ENCODE measurements at places on chromosomes 11 and 22.

DNA sequence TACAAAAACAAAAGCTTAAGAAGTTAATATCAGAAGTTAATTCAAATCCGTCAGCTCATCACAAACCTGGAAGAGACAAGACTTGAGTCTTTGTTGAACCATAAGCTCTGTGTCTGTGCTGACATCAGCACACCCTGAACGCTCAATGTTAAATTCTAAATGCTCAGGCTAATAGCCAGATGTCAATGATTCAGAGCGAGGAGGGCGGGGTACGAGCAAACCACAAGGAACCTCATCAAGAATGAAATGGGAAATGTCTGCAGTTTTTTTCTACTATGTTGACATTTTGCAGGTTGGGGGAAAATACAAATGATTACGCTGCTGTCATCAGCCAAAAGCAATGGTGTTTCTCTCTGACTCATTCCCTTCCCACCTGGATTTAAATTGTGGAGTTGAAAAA lies 1057.2 kb downstream of the NTM start:
- no peak for DNase-seq

- DNase-seq, result no peak
Measured at GRCh38 chr11:41716862-41717261, 257.4 kb upstream of the LRRC4C start.

GRCh38 chr11:75845324-75845723 lies 30.3 kb downstream of the UVRAG start:
- no peak for DNase-seq

GRCh38 chr11:36372101-36372771 lies 76.1 kb downstream of the PRR5L start:
- DNase-seq, result no peak

- DNase-seq, result no peak
Measured at GRCh38 chr11:106684944-106685343, 333.3 kb downstream of the GUCY1A2 start.

GRCh38 chr11:35058669-35059434 lies 80.1 kb upstream of the CD44 start:
- DNase-seq, result peak; percentile 43

DNA sequence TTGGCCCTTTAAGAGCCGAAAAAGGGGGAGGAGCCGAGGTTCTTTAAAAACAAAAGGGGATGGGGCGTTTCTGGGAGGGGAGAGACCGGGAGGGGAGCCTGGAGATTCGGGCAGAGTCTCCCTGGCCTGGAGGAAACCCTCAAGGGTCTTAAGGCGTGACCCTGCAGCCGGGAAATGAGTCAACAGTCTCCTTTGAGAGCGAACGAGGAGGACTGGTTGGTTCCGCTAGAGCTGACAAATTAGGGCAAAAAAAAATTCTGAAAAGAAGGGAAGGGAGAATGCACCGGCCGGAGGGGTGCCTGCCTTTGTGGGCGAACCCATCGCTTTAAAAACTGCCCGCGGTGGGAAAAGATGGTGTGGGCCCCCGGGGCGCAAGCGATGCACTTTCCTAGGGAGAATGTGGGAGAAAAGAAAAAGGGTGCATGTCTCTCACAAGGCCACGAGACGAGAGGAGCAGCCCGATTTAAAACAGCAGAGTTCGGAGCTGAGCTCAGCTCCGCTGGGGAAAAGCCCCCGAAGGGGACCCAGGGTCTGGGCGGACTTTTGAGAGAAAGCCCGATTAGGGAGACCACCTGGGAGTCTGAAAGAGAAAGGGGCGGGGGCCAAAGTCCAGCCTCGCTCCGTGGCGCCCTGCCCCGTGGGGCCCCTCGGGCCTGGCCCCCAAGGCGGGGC lies 874 bp downstream of the ZFTA start:
- peak; percentile 49 for DNase-seq

GRCh38 chr11:10606536-10607208 lies 38.2 kb upstream of the LYVE1 start:
- DNase-seq, result peak; percentile 78

GRCh38 chr11:79237091-79237490 lies 203.7 kb downstream of the TENM4 start:
- DNase-seq, result no peak

DNA sequence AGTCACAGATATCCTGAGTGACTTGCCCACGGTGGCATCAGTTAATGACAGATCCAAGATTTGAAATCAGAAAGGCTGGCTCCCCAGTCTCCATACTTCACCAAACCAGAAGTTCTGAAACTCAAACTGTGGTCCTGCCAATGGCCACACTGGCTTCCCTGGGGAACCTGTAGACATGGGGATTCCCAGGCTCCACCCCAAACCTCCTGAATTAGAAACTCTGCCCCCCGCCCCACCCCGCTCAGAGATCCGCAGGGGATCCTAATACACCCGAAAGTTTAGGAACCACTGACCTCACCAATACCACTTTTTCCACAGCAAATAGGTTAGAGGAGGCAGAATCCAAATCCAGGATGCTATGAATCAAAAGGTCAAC lies 15.3 kb downstream of the RTN4RL2 start:
- no peak for DNase-seq

DNA sequence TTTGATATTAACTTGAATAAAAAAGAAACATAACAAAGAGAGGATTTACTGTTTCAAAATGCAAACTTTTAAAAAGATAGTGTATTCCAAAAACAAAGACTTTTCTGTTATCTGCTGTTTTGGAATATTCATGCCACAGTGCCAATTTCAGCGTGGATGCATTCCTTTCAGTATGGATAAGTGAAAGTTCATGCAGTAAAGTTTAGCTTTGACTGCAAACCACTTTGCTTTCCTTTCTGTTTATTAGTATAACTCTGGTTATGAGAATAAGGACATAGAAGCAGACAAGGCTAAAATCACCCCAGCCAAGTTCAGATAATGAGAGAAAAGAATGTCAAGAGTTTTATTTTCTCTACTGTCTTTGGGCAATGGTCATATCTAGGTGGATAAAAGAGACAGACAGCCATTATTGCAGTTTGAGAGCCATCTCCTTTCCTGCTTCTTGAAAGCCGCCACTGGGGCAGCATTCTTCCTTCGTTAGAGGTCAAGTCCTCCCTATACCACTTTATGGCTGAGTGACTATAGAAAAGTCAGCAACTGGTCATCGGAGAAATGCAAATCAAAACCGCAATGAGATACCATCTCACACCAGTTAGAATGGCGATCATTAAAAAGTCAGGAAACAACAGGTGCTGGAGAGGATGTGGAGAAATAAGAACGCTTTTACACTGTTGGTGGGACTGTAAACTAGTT lies 82.4 kb upstream of the BLID start:
- no peak for DNase-seq

GRCh38 chr11:19968860-19969259 lies 191.4 kb downstream of the DBX1 start:
- DNase-seq, result no peak

GRCh38 chr11:100550912-100551632 lies 136.0 kb upstream of the ARHGAP42 start:
- no peak for DNase-seq

- DNase-seq, result no peak
Measured at GRCh38 chr22:30297276-30297990, 8.1 kb upstream of the CASTOR1 start.

DNA sequence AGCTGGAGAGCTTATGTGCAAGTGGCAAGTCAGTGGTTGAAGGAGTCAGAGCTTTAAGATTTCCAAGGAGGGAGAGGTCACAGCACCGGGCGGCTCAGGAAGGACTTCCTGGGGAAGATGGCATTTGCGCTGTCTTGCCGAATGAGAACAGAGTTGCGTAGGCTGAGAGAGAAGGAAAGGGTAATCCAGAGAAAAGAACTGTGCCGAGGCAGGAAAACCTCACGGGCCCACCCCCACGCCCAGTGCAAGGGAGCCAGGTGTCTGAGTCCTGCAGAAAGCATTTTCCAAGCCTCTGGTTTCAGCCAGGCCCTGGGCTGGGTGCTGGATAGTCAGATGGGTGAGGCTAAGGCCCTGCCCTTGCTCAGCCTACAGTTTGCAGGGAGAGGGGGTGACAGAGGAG lies 3.2 kb upstream of the AP1B1 start:
- DNase-seq, result no peak

DNA sequence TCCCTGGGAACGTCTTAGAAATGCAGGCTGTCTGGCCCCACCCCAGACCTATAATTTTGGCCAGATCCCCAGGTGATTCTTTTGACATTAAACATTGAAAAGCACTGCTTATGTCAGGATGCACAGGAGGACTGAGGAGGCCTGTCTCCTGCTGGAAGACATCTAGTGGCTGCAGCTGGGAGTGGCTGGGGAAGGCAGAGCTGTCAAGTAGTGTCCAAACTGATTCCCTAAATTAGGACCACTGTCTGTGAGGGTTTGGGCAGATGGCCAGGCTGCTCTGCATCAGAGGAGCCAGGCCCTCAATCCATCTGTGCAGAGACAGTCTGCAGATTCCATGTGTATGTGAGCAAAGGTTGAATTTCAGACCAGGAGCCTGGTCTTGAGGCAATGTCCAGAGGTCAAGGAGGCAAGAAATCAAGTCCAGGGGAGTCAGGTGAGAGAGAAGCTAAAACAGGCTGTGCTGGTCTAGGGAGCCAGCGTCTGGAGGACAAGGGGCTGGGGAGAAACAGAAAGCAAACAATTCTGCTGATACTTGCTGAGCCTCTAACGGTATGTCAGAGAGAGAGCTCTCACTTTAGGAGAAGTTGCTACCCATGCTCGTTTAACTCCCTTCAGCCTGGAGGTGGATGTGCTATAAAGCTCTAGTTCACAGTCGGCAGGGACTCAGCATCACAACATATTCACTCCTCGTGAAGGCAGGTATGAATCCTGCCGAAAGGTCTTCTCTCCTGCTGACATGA lies 15.3 kb upstream of the SYTL2 start:
- DNase-seq, result no peak

GRCh38 chr11:62295504-62295903 lies 3.4 kb downstream of the SCGB1D4 start:
- DNase-seq, result peak; percentile 12

GRCh38 chr22:47297261-47298016 lies 535.0 kb downstream of the TBC1D22A start:
- DNase-seq, result no peak

DNA sequence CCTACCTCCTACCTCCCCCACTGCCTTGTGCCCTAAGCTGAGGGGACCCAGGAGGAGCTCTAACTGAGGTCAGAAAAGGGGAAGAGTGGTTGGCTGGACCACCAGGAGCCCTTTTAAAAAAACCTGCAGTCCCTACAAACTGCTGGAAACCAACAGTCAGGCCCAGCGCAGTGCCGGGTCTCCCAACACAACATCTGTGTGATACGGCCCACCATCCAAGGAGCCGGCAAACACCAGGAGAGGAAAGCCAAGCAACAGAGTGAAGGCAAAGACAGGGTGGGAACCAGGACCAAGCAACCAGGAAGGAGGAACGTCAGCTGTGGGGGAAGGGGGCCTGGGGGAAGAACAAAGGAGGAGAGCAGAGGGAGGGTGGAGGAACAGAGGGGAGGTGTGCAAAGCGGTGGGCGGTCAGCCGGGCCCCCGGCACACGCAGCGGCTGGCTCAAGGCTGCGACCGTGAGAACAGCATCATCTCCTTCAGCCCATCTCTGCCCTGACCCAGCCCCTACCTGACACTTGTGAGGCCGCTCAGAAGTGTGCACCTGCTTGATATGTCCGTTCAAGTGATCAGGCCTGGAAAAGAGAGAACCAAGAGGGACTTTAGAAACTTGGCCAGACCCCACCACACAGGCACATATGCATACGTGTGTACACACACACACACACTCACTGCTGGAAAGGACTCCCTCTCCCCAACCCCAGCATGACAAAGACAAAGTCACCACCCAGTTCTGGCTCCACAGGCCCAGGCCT lies 3.6 kb downstream of the PATZ1 start:
- DNase-seq, result no peak

GRCh38 chr22:42848941-42849550 lies 8.0 kb downstream of the ARFGAP3 start:
- DNase-seq, result no peak

DNA sequence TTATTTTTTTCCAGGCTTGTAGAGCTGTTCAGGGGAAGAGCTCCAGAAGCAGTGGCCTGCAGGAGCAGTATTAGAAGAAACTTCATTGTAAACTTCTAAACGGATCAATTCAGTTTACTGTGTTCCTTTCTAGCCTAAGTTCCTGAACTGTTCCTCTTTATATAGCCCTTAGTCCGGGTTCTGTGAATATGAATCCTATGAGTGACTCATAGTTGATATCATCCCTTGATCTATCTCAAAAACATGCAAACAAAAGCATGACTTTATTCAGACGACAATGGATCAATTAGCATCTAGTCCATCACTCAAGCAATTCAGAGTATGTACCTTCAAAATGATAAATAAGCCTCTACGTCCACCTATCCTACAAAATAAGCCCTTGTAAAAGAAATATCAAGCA lies at the start of gene MMP12:
Gene MMP12 (minus strand): TSS at position 131 of the 400 bp plus-strand sequence. CDS start 45 bp downstream, at position 86.
- no peak for DNase-seq

DNA sequence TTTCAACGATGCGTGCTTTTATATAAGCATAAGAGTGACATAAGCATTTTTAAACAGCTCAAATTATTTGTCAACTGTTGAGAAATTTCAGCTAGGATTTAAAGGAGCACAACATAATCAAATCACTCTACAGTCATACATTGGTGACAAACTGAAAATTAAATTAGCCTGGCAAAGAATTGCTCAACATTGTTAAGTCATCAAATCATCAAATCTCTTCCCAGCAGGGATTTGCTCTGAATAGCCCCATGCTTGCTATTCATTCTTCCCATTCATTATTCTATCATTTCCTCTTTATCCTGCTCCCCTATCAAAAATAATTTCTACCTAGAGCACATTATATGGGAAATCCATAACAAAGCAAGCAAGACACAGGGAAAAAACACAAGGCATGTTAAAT lies 198.7 kb upstream of the LUZP2 start:
- DNase-seq, result no peak

- no peak for DNase-seq
Measured at GRCh38 chr11:69983897-69984438, 94.1 kb upstream of the ANO1 start.

GRCh38 chr22:20154602-20155187 lies 3.8 kb upstream of the CCDC188 start:
- no peak for DNase-seq

DNA sequence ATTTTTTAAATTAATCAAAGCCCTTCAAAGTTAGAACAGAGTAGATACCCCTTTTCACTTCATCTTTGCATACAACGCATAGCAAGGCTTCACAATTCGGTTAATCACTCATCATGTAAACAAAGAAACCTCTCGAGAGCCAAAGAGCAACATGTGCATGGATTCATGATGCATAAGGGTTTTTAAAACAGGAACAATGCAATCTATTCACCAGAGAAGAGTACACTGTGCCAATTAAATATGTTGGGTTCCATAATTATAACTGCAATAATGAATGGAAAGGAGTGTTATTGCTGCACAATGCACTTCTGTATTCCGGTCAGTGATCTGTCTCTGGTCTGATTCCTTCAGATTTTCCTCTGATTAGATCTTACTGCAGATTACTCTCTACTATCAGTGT lies 45.3 kb downstream of the CADM1 start:
- no peak for DNase-seq

DNA sequence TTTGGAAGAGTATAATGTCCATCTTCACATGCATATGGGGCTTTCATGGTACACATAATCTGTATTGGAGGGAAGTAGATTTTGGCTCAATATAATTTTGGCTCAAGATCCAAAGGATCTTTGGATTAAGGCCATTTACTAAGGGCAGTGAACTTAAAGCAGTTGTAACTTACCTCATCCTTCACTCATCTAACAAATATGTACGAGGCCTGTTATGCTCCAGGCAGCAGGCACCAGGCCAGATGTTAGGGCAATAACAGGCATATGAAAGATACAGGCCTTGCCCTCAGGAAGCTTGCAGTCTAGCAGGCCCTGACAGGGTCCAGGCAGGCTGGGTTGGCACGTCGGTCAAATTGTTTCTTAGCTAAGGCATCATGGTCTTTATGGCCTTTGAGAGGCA lies 44.6 kb downstream of the LIF start:
- DNase-seq, result no peak

- no peak for DNase-seq
Measured at GRCh38 chr11:12064136-12064953, 46.0 kb upstream of the MICAL2 start.

Data from inflammatory macrophage (primary cell).